Activated T-cell treated with anti-CD3 and anti-CD28 coated beads for 4 hours (primary cell): ENCODE measurements at places on chromosomes 2 and 18.

DNA sequence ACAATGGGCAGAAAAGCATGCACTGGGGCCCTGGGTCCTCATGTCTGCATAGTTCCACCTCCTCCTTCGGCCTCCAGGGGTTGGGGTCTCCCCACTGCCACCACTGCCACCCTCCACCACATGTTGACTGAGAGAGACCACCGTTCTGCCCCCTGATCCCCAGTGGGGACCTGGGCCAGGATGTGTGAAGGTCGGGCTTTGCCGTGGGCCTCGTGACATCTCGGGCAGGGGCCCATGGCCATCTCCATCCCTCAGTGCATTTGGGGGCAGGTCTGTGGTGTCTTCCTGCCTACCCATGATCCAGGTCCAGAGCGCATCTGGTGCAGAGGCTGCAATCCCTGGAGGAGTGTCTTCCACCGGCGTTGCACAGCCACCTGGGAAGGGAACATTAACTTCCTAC is 166.8 kb upstream of the POU3F3 start:
- no peak for DNase-seq

- DNase-seq = no peak
Observed at GRCh38 chr2:6955511-6956136, 38.4 kb downstream of the RNF144A start.

GRCh38 chr2:203669820-203670219 is 36.6 kb upstream of the CD28 start:
- no peak for DNase-seq

DNA sequence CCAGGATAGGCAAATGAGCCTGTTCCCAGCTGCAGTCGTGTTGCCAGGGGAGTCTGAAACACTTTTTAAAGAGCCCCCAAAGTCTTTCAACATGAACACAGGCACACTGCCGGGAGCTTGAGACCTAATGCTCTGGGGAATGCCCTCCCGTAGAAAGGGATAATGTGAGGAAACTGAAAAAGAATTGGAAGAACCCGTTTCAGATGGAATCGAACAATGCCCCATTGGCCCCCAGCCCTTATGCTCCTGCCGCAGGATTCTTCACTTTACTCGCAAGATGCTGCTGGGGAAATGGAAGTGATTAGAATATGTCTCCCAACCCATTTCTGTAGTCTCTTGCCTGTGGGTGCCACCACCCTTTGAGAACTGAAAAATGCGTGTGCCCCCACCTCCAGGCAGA is 136.3 kb upstream of the GATA6 start:
- DNase-seq = no peak

GRCh38 chr2:197927994-197928393 is 123.6 kb downstream of the PLCL1 start:
- no peak for DNase-seq
